ENCODE measurements at places on chromosomes 13 and 19.

DNA sequence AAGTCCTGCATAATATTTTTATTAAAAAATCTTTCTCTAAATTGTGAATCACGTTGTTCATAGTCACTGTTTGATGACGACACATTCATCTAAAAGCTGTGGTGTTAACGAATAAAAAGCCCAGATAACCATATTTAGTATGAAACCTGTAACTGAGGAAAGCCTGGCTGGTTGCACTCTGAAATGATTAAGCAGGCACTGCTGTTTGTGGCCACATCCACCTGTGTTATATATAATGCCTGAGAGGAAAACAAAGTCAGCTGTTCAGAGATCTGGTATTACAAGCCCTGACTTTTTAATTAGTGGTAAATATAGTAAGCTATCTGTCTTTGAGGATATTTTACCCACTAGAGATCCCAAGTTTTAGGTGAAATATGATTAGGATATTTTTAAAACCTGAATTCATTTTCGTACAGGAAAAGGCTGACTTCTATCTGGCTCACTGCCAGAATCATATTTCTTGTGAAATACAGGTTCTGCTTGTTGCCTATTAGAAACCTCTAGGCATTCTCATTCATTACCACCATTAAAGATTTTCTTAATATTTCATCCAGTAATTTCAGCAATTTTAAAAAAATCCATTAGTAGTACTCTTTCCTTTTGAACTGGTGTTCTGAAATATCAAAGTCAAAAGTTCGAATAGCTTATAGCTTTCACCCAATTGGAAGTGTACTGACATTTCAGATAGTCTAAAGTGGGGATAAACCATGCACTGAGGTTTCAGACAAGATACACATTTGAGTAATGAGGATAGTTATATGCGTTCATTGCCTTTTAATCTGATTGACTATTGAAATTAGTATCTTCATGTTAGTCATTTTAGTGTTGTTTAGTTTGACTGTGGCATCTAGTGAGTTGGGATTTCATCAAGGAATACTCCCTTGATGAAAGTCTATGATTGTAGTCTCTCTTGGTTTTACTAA, 79.7 kb downstream of the LMO7 start:
- peak; percentile 11 for DNase-seq

- peak; percentile 4 for DNase-seq
These were observed 4.3 kb upstream of the HAUS5 start for GRCh38 chr19:35608251-35608650.

- DNase-seq = no peak
These were observed 1388.8 kb downstream of the UQCRFS1 start for GRCh38 chr19:27824108-27824507.

GRCh38 chr13:63010072-63010658, 1594.5 kb upstream of the PCDH20 start:
- no peak for DNase-seq

DNA sequence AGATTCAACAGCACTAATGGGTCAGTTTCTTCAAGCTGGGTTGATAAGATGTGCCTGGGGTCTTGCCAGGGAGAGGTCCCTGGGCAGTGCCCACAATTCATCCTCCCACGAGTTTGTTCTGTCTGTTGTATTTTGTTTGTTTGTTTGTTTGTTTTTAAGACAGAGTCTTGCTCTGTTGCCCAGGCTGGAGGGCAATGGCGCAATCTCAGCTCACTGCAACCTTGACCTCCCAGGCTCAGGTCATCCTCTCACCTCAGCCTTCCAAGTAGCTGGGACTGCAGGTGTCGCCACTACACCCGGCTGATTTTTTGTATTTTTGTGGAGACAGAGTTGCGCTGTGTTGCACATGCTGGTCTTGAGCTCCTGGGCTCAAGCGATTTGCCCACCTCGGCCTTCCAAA, 120.1 kb downstream of the NUFIP1 start:
- no peak for DNase-seq

DNA sequence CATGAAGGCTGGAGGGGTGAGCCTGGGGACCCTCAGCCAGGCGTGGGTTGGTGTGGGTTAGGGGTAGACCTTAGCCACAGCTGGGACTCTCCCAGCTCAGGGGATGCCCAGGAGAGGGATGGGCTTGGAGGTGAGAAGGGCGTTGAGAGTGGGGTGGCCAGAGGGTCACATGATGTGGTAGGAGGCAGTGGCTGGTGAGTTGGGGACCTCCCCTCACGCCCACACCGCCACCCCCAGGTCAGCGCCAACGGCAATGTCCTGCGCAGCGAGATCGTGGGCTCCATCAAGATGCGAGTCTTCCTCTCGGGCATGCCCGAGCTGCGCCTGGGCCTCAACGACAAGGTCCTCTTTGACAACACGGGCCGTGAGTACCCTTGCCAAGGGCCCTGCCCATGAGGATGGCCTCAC, 28.5 kb downstream of the AP1M1 start:
- DNase-seq = no peak

Data from brain (organoid and tissue), 16 donors.